ENCODE measurements at places on chromosomes 6 and 20.

- no peak for DNase-seq
Observed at GRCh38 chr20:40769677-40770285, 80.7 kb upstream of the MAFB start.

DNA sequence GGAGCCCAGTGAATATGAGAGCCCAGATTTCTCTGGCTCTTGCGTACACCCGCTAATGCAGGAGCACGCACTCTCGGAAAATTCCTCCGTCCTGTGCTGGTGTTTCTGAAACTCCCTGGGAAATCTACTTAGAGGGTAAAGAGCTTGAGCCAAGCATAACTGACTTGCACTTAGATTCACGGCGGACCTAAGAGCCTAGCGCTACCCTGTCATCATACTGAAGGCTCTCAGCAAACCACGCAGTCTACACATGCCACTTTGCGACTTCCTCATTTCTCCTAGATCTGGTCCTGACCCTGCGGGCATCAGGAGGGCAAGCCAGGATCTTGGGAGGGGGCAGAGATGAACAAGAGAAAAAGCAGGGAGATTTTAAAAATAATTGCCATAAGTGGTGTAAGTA is 324.7 kb downstream of the CD83 start:
- no peak for DNase-seq

DNA sequence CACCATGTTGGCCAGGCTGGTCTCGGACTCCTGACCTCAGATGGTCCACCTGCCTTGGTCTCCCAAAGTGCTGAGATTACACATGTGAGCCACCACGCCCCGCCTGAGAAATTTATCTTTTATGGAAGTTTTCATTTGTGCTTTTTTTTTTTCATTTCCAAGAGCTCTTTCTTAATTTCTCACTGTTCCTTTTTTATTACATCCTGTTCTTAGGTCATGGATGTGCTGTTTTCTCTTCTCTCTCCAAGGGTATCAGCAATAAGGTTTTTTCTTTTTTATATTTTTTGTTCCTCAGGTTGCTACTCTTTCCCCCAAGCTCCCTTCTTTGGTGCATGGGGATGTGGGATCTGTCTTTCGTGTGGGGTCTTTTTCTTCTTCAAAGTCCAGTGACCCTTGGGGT is 21.2 kb upstream of the LSM14B start:
- DNase-seq, result no peak

DNA sequence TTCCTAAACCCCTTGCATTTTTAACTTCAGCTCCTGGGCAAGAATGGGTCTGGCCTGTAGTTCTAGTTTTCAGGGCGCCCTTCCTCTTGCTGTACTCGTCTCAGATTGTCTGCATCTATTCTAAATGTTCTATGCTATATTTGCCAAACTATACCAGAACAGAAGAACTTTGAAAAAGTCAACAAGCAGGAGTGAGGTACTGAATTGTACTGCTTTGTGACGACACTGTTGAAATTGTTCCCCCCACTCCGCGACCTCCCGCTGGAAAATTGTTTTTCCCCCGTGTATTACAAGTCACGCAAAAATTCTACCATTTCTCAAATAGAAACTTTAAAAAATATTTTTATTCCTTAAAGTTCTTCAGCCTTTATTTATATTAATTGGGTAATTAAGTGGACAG is 73.9 kb downstream of the CBFA2T2 start:
- DNase-seq, result no peak

- DNase-seq, result no peak
Observed at GRCh38 chr20:36098364-36098763, 56.2 kb upstream of the EPB41L1 start.

Data from NCI-H446 treated with DMSO at 0.1 percent for 48 hours (cell line).